ENCODE measurements at places on chromosomes 1 and 21. TPM values are rescaled to one million over a fixed set of nuclear protein-coding genes. Genes with fewer than 3 reads are reported as not detected.
A peak's percentile ranks its signal among the peaks of the same experiment; 100 is the strongest.

GRCh38 chr1:30847358-30847972 lies 61.1 kb downstream of the SDC3 start:
- peak; percentile 72 for DNase-seq

Gene KLHDC7A
- total RNA-seq = not detected

DNA sequence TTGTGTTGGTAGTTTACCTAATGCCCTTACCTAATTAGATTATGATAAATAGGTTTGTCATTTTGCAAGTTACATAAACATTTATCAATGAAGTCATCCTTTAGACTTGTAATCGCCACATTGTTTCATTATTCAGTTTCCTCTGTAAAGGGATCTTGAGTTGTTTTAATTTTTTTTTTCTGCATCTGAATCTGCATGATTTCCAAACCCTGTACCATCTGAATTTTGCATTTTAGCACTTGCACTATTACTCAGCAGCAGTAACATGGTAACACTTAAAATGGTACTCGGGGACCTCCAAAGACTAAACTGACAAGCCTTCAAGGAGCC lies 12.4 kb downstream of the TARDBP start:
- DNase-seq = no peak

Gene FCRL3
- not detected for total RNA-seq

DNA sequence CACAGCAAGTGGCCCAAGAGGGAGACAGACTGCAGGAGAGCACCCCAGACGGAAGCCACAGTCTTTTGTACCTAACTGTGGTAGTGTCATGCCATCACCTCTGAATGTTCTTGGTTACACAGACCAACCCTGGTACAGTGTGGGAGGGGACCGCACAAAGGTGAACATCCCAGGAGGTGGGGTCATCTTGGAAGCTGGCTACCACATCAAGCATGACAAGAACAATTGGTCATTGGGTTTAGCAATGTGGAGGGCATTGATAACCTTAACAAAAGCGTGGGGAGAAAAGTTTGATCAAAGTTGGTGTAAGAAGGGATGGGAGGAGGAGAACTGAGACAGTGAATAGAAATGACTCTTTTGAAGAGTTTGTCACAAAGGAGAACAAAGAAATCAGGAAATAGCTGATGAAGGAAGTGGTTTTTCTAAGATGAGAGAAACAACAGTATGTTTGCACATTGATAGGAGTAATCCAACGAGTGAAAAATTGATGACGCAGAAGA lies 87.1 kb upstream of the CACNA1E start:
- DNase-seq = no peak

Gene UBL4B
- total RNA-seq = not detected

DNA sequence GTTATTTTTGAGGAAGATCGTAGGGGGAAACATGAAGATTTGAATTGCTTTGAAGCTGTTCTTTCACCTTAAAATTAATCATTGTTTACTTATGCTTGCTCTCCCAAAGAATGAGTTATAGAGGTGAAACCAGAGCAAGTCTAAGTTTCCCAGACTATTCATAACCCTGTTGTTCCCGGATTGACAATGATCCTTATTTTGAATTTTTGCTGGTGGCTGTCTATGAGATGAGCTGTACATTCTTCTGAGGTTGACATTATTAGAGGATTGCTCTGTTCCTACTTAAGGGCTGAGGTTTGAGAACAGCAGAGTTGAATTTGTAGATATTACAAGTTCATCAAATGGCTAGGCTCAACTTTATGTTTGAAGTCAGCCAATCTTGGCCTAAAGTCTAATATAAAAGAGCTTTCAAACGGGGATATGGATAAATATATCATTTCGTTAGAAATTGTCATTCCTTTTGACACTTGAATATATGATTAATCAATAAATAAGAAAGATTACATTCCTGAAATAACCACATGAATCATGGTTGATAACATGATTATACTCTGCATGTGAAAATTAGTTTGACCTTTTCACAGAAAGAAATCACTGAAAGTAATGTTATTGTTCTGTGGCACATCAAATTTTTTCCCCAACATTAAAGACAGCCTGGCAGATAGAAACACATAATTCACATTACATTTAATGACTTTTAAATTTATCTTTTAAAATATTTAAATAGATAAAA lies 19.1 kb upstream of the PDE4B start:
- DNase-seq = no peak

Gene GBP7
- not detected for total RNA-seq

- no peak for DNase-seq
These were observed 680.6 kb downstream of the TTLL7 start for GRCh38 chr1:83318366-83318765.

DNA sequence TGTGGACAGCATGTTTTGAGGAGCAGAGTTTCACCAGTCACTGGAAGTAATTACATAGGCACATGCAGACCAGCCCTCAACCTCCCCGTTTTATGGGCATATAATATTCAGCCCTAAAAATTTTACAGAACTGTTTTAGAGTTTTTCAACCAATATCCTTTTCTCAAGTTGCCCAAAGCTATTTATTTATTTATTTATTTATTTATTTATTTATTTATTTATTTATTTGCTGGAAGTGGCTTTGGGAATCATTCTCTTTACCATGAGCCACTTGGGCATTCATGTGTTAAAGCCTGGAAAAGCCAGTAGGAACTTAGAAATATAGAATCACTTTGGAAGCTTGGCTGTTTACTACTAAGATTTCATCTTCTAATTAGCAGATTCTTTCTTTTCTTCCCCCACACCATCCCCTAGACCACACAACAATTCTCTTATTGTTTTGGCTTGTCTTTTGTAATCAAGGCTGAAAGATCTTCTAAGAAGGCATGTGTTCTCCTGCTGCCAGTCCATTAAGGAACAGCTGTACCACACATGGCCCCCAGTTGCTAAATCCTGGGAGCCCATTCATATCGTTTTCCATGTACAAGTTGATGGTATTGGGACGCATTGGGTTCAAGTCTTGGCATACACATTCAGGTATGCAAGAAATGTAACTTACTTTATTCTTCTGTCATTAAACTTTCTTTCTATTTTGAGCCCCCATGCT lies 220.0 kb downstream of the PAPPA2 start:
- DNase-seq = no peak

DNA sequence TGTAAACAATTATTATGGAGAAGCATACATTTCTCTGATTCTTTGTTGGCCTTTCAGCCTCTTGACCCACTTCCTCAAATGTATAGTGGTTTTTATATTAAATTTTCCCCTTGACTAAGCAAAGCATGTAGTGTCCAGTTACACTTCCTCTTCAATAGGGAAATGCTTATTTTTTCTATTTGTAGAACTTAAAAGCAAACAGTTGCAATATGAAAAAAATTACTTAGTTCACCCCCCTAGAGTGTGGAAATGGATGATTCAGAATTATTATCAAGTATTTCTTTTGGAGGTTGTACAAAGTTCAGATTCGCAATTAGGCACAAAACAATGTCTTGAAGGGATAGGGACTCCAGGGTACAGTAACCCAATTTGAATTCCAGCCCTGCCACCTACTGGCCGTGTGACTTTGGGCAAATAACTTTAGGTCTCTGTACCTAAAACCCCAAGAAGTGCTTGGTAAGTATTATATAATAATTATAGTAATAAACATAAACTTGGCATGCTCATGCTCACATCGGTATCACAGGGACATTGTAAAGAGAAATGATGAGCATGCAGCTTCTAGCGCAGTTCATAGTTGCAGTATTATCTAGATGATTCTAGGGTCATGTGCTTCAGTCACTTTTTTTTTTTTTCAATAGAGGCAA lies 28.6 kb upstream of the IFNGR2 start:
- DNase-seq = peak; percentile 67

Gene LCE6A
- total RNA-seq = not detected

DNA sequence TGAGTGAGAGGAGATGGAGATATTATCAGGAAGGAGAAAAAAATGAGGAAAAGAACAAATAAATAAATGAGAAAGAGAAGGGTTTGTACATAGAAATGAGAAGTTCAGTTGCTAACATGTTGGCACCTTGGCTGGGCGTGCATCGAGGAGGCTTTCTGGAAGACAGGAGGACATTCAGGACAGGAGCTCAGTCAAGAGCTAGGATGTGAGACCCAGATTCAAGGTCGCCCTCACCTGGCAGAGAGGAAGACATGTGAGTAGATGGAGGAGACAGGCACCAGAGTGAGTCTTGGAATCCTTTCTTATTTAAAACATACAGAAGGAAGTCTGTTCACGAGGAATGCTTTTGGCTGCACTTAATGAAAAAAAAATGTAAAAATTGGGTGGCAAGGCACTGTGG lies 640.9 kb downstream of the NPHP4 start:
- no peak for DNase-seq

DNA sequence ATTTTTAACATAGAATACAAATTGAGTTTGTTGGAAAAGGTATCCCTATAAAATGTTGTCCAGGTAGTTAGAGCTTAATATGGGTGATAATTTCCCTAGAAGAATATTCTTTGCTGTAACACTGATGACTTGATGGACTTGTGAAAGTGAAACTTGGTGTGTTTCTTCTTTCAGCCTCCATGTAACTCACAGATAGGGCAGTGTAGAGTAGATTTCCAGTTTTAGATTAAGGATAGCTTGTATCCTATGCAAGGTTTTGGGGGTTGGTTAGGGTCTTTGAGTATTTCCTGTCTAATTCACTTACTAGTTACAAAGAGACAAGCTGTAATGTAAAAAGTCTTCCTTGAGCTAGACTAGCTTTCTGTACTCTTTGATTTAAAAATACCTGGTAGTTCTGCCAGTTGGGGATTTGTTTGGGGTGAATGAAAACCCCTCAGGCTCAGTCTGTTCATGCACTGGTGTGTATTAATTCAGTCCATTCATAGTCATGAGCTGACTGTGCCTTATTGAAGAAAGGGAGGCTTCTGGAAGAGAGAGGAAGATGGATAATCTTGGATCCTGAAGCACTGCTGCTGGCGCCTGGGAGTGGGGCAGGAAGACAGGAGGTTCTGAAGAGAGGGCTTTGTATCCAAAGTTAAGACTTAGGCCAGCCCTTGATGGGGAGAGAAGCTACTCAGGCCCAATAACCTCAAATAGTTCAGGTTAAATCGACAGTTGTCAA lies 83.6 kb downstream of the CAMTA1 start:
- peak; percentile 8 for DNase-seq

GRCh38 chr21:28704746-28705145 lies 287.9 kb downstream of the LTN1 start:
- no peak for DNase-seq

GRCh38 chr1:94144836-94145235 lies 23.9 kb upstream of the ABCA4 start:
- no peak for DNase-seq

DNA sequence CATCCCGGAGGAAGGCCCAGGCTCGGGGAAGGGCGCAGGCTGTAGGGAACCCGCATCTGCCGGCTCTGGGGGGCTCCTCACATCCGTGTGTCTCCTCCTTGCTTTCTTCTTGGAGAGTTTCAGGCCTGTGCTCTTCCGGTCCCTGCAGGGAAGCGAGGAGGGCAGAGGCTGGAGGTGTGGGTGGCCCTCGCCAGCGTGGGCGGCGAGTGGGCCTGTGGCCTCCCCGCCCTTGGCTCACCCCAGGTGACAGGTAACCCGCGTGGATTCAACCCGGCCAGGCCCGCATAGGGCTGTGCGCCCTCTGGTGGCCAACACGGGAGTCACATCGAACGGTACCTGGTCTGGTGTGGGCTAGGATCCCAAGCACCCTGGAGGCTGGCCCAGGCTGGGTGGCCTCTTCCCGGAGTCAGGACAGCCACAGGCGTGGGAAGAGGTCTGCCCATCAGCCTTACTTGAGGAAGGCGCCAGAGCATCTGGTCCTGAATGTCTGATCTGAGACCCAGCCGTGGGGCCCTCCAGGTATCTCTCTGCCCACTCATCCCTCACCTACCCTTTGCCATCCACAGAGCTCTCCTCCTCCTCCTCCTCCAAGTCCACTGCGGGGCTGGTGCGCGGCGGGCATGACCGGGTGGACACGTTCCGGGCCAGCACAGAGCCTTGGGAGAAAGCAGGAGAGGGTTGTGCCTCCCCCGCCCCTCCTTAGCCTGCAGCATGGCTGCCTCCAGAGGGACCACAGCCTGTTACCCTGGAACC lies 9.6 kb upstream of the TNFRSF25 start:
- peak; percentile 35 for DNase-seq

DNA sequence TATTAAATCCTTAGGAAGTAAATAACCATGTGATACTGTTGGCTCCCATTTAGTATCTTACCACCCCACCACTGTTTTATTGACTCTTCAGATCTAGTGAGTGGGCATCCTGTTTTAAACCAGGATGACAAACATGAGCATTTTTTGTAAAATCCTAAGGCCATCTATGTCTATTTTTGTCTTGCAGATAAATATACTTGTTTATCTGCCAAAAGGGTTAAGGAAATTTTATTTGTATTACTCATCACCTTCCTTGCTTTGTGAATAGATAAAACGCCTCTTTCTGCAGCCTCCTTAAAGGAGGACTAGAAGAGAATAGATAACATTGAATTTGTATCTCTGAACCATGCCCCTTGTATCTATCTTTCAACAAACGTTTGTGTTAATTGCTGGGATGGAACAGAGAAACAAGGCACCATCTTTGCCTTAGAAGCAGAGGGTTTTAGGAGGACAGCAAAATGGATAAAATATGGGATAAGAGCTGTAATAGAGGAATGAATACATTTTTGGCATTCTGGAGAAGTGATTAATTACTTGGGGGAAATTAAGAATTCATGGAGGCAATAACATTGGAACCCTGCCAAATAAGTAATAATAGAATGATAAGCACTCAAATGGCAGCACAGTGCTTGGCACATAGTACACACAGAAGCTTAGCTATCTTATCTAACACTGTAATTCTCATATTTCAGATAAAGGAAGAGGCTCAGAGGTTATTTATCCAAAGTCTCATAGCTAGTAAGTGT lies 14.7 kb downstream of the YTHDF2 start:
- peak; percentile 55 for DNase-seq

Gene SELENON
- total RNA-seq = 27.8 TPM

GRCh38 chr1:84165601-84166000 lies 21.5 kb downstream of the PRKACB start:
- no peak for DNase-seq

DNA sequence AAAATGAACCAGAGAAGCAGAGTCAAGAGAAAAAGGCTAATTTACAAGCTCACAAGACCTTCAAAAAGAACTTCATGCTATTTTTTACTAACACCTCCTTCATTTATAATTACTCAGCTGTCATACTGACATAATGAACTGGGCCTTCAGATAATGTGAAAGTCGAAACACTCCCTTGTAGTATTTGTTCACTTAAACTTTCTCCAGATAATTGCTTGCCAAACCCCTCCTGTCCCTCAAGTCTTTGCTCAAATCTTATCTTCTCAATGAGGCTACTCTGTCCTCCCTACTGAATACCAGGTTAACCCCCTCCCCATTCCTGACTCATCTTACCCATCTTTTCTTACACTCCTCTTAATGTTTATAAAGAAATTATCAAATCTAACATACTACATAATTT lies 11.1 kb upstream of the MAP3K21 start:
- DNase-seq = no peak

Measured in lung microvascular endothelial cell (primary cell).